Substantia nigra (tissue), 51 donors: ENCODE measurements at places on chromosomes 4 and X.

DNA sequence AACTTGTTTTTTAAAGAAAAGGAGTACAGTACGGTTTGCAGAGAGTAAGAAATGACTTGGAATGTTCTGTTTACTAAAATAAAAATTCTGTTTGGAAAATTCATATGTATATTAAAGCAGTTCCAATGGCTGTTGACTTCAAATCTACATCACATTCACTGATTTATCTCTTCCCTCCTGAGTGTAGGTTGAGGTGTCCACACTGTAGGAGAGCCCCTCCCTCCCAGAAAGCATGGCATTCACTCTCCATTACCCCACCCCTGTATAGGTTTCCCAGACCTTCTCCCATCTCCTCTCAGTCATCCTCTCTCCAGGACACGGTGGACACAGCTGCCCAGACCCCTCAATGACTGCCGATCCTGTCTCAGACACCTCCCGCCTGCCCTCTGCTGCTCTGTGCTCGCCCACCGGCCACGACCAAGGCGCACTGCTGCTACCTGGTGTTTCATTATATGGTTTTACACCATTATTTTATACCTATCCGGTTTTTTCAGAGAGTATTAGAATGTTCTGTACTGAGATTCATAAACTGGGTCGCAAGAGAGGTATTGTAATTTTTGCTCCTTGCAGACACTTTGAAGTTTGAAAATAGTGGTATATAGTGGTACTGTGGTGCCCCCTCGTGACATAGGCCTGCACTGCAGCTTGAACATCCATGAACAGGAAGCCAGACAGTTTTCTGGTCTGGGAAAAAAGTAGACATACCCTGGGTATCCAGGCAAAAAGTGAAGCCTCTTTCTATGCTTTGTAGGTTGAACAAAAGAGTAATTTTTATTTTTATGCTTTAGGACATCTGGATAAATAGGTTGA lies 38.8 kb upstream of the BEX4 start:
- DNase-seq, result no peak

DNA sequence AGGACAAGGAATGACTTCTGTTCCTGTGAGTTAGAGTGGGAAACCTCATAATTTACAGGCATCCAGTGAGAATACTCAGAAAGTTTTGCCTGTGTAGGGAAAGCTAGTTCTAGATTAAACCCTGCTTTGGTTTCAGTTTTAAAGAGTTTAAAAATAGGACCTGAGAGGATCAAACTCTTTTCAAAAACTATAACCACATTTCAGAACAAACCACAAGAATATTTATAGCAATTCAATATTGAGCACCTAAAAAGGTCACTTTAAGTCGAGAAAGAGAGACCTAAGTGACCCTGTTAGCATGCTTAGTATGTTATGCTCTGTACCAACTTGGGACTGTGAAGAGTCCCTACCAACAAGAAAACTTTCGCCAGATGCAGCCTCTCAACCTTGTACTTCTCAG lies 17.4 kb upstream of the PWWP3B start:
- DNase-seq, result no peak

- no peak for DNase-seq
Measured at GRCh38 chr4:42845586-42845985, 46.9 kb upstream of the GRXCR1 start.

GRCh38 chr4:82753725-82754410 lies 44.7 kb downstream of the SCD5 start:
- DNase-seq, result no peak

DNA sequence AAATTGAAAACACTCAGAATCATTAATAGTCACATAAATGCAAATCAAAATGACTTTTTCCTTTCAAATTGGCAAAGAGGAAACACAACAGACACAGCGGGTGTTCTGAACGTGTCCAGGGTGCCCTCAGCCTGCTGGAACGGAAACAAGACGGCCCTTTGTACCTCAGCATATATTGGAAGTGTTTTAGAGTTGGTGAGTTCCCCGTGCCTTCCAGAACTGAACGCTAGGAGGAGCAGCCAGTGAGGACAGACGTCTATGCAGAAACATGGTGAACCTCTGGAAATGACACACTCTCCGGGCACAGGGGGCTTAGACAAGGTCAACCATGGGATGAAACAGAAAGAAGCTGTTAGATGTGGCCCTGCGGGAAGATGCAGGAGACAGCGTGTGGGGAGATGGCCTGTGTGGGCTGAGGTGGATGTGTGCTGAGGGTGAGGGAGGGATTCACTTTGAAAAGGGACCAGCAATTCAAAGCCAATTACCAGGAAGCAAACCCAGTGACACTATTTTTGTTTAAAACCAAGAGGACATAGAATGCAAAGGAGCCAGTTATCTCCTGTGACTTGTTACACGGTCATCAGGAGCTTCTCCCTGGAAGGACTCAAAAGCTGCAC lies 40.4 kb downstream of the RNF212 start:
- DNase-seq, result no peak

DNA sequence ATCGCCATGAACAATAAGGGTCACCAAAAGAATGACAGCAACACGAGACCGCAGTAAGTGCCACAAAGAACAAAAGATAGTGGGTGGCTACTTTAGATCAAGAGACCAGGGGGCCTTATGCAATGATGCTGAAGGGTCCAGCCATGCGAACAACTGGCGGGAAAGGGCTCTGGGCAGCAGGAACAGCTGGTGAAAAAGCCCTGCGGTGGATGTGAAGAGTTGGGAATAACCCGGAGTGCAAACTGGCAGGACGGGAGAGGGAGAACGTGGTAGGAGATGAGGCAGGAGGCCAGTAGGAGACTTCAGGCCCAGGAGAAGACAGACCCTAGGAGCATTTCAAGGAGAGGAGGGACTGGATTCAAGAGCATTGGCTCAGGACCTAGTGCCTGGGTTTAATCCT lies 120.2 kb downstream of the AFAP1 start:
- DNase-seq, result no peak

GRCh38 chr4:80875642-80876041 lies 154.9 kb upstream of the BMP3 start:
- no peak for DNase-seq

DNA sequence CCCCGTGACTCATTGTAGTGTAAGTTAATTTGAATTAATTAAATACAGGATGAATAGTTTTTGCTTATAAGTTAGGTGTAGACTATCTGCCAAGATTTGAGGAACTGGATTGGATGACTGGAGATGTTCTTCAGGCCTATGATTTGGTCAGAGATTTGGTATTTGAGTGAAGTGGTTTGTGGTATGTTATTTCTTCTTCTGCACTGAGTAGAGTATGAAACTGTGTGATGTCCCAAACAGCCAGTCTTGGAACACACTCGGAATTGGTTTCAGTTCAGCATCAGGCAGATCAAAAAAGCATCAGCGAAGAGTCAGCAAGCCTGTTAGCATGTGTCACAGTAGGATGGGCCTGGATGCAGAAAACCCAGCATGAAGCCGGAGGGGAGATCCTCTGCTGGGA lies 294.1 kb downstream of the ARHGAP10 start:
- DNase-seq, result no peak

DNA sequence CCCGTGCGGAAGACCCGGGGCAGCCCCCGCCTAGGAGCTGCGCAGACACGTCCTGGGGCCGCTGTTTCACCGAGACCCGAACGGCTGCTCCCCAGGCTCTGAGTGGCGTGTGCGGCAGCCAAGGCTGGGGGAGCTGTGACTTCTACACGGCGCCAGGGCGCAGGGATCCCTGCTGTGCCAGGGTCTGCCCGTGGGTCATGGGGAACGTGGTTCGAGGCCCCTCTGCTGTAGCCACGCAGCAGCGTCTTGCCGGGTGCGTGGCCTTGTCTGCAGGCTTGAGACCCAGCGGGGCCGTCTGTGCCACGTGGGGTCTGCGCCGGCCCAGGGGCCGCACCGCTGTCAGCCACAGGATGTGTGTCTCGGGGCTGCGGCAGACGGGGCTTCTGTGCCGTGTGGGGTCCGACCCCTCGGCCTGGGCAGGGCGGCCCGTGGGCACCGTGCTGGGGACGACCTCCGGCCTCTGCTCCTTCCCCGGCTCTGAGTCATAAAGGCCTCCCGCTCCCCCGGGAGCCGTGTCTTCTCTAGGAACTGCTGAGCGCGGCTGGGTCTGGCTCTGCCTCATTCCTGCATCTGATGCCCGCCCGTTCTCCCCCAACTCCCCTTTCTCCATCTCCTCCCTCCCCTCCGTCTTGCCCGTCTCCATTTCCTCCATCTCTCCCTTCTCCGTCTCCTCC lies 12.7 kb upstream of the GTPBP6 start:
- DNase-seq, result no peak

GRCh38 chr4:104942990-104943743 lies 203.5 kb upstream of the TET2 start:
- DNase-seq, result no peak

DNA sequence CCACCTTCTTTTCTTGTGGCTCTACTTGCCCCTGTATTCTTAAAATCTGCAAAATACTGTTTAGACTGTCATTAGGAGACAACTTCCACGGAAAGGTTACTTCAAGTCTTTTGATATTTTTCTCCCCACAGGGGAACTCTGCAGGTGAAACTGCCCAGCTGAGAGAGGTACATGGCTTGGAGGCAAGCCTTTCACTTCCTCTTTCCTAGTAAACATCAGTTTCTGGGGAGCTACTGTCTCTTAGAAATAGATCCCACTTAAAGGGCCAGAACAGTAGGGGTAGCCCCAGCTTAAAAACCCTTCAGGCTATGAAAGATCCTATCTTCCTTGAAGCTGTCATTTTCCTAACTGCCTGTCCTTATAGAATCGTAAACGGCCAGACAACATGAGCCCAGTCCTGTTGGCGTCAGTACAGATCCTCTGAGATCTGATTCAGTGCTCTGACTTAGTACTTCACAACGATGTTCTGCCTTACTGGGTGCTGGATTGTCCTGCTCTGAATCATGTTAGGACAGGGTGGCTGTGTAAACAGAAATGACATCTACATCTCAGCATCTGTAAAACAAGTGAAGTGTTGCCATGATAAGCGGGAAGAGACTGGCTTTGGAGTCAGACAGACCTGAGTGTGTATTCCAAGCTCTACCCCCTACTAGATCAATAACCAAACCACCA lies 102.1 kb downstream of the ITIH6 start:
- DNase-seq, result no peak

GRCh38 chr4:7410446-7410845 lies 24.3 kb downstream of the PSAPL1 start:
- no peak for DNase-seq

GRCh38 chr4:3369781-3370674 lies 71.7 kb upstream of the HGFAC start:
- no peak for DNase-seq
